ENCODE measurements at places on chromosomes 12 and 14.

- DNase-seq, result peak; percentile 69
Observed at GRCh38 chr12:13208533-13209435, 12.3 kb downstream of the EMP1 start.

DNA sequence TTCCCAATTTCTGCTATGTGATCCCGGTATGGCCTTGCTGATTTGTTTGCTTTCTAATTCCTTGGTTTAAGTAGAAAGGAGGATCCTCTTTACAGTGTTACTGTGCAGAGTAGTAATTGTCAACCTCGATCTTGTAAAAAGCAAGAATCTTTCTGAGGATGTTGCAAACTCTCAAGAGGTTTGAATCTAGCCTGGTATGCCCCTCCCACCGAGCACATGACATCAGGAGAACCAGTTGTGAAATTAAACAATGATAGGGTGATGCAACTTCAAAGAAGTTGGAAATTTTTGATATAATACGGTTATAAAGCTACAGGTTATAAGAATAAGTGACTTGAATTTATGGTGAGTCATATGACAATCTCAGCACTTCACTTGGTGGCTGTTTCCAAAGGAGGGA lies 35.0 kb upstream of the FUT8 start:
- peak; percentile 60 for DNase-seq

GRCh38 chr14:43525658-43526057 lies 981.4 kb downstream of the FSCB start:
- no peak for DNase-seq

- DNase-seq, result no peak
Observed at GRCh38 chr12:69694123-69694522, 5.0 kb downstream of the BEST3 start.

GRCh38 chr14:63877550-63877939 lies 24.7 kb downstream of the SYNE2 start:
- no peak for DNase-seq

- DNase-seq, result peak; percentile 18
Observed at GRCh38 chr12:22627371-22627770, 2.4 kb downstream of the ETNK1 start.

GRCh38 chr12:100824476-100824875 lies 29.9 kb downstream of the ANO4 start:
- no peak for DNase-seq

DNA sequence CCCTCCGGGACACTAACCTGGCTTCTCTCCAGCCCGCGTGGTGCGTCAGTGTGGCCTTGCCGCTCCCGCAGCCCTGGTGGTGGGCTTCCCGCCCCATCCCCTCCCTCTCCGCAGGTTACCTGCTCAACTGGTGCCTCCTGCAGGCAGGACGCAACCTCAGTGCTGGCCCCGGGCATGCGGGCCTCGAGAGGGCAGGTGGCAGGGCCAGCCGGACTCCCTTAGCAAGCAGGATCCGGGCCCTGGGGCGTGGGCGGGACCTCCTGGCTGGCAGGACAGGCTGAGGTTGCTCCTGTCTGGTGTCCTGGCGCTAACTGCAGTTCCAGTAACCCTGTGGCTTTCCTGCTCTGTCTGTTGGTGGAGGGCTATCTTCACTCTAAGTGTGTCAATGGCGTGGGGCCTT lies 8.6 kb upstream of the ADSS1 start:
- DNase-seq, result no peak

DNA sequence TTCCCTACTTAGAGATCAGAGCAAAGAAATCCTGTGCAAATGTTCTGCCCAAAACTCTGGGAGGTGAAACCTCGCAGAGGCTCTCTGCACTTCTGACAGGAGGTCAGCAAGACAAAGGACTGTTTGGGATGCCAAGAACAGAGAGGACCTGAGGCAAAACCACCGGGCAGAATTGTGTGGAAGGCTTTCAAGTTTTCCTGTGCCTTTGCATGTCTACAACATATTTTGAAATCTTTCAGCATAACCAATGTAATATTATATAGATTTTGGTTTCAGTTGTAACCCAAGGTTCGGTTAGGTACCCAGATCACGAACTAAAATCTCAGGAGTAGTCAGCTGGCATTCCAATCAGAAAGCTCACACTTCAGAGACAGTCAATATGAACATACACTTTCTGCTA lies 99.4 kb upstream of the PLEKHA5 start:
- no peak for DNase-seq

GRCh38 chr14:99224116-99224910 lies 47.7 kb downstream of the BCL11B start:
- DNase-seq, result no peak

GRCh38 chr14:63542231-63542999 lies 762 bp downstream of the PPP2R5E start:
- peak; percentile 11 for DNase-seq

GRCh38 chr12:139585-139984 lies 73.0 kb downstream of the IQSEC3 start:
- DNase-seq, result no peak

- DNase-seq, result peak; percentile 91
Observed at GRCh38 chr12:47779301-47779942, 6.4 kb downstream of the SLC48A1 start.

DNA sequence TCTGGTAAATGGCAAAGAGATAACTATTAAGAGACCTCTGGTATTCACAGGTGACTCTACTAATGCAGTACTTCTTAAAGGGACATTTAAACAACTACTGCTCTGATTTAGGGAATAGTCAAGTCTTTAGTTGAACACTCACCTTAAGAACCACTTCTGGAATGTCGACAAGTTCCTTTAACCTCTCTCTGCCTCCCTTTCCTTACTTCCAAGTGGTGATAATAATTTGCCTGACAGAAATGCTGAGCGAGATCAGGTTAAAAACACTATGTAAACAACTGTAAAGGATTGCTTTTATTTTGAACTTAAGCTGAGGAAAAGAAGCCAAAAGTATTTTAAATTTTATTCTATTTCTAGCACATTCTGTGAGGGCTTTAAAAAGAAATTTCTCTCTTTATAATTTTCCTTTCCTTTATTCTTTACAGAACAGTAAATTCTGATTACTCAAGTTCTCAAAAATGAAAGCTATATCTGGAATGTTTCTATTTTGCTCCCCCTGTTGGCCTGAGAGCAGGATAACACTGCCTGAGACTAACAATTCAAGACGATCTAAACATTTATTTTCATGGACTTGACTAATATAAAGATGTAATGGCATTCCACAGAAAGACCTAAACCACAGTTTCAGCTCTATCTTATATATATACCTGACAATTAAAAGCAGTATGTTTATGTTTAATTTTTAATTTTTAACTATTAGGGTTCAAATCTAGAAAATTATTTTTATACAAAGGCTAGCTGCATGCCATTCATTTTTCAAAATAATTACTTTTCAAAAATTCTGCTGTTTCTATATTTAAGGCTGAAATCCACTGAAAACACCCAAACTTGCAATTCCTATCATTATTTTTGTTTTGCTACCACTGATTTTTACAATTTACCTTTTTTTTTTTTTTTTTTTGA lies 29.2 kb downstream of the ZCCHC8 start:
- peak; percentile 89 for DNase-seq

DNA sequence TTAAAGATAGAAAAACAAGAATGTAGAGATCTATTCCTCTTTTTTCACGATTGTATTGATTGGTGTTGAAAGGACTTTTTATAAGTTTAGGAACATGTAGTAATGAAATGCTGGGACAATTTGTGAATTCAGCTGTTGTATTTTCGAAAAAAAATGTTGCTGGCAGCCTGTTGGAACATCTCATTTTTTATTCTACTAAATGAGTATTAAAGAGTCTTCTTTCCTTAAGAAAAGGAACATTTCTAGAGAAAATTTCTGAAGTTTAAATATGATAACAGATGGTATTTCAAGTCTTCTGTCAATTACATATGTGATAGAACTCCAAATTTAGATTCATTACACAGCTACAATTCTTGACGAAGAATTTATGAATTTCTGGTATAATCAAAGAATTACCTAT lies 189.6 kb downstream of the TMEM117 start:
- DNase-seq, result no peak

DNA sequence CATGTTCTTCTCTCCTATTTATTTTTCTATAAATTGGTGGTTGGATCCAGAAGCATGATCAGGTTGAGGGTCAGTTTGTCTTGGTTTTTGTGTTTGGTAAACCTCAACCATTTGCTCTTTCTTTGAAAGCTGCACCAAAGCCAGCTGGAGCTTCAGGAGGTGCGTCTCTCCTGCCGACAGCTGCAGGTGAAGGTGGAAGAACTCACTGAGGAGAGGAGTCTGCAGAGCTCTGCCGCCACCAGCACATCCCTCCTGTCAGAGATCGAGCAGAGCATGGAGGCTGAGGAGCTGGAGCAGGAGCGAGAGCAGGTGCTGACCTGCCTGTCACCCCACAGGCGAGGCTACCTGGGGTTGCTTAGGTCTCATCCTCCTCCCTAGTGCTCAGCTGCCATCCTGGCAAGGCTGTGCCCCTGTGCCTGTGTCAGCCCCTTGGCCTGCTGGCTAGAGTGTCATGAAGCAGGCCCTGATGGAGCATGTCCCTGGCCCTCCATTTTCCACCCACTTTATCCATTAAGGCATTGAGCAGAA lies 45.0 kb downstream of the RAB35 start:
- no peak for DNase-seq

- peak; percentile 88 for DNase-seq
Observed at GRCh38 chr14:100297320-100298300, 8.6 kb downstream of the SLC25A29 start.

- no peak for DNase-seq
Observed at GRCh38 chr12:3607039-3607720, 116.2 kb downstream of the PRMT8 start.

- DNase-seq, result peak; percentile 60
Observed at GRCh38 chr12:77847060-77847541, 16.4 kb downstream of the NAV3 start.

- DNase-seq, result no peak
Observed at GRCh38 chr12:79644274-79645234, 46.2 kb downstream of the PAWR start.

GRCh38 chr12:5511644-5512600 lies 80.0 kb downstream of the NTF3 start:
- DNase-seq, result no peak

GRCh38 chr14:39459795-39460478 lies 27.7 kb upstream of the FBXO33 start:
- peak; percentile 8 for DNase-seq

DNA sequence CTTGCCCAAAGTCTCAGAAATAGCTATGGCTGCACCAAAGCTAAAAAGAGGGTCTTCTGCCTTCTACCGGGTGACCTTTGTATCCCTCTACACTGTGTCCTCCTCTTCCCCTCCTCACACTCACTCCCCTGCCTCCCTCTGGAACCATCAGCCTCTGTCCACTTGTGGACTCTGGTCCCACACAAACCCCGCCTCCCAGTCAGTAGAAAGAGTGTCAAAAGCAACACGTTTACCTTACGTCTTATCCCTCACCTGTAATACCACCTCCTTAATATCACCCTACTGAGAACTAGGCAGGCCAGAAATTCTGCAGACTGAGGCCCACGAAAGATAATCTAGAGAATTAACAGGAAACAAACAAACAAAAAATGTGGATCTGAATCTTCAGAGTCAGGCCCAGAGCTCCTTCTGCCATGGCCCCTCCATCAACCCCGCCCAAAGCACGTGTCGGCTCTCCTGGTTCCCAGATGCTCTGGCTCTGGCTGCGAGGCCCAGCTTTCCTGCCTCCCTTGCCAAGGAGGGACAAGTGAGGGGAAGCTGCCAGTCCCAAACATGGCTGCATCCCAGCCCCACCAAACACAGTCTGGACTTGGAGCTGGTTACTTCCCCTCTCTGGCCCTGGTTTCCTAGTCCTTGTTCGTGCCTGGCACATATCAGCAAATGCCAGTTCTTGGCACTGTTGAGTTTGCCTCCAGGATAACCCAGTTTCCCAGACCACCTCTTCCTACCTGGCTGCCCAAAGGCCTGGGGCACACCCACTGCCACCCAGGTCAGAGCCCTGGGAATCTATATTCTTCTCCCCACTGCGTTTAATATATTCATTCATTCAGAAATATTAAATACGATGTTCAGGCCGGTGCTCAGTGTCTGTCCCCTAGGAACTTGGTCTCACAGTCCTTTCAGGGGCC lies 2.7 kb downstream of the ACTN1 start:
- no peak for DNase-seq

GRCh38 chr14:64705381-64706118 lies 1.3 kb downstream of the PLEKHG3 start:
- no peak for DNase-seq

- peak; percentile 61 for DNase-seq
Observed at GRCh38 chr12:106289196-106289681, 13.3 kb upstream of the TCP11L2 start.

DNA sequence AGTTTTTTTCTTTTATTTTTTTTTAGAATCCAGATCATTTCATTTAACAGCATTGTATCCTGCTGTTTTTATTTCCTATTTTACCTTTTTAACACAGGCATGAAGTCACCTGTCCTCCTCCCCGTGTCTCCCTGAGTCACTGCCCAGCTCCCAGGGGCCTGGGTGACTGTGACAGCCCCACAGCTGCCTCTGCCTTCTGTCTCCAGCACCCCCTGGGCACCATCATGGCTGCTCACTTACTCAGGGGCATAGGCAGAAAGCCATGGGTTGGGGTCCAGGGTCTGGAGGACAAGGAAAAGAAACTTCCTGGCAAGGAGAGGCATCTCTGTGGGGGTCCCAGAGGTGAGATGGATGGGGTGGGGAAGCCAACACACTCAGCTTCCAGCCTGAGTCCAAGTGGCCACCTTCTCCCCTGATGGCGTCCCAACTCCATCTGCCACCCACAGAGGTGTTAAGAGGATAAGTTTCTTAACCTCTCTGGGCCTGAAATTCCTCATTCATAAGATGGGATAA lies 25.3 kb downstream of the TMEM63C start:
- DNase-seq, result no peak

DNA sequence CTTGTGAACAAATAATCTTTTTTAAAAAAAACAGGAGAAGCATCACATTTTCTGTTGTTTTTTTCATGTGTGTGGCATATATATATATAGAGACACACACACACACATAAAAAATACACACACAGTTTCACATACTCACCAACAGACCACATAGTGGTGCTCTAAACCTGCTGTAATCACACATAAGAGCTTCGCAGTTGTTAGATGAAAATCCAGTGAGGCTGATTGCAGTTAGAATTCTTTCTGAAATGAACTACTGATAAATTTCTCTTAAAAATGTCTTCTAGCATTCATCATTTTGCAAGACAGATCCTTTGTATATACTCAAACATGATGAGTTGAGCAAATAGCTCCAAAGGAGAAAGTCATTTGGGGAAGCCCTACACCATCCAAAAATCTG lies 434.3 kb upstream of the STXBP6 start:
- DNase-seq, result no peak
